ENCODE measurements at places on chromosomes 2 and 18.
A peak's percentile ranks its signal among the peaks of the same experiment; 100 is the strongest.

DNA sequence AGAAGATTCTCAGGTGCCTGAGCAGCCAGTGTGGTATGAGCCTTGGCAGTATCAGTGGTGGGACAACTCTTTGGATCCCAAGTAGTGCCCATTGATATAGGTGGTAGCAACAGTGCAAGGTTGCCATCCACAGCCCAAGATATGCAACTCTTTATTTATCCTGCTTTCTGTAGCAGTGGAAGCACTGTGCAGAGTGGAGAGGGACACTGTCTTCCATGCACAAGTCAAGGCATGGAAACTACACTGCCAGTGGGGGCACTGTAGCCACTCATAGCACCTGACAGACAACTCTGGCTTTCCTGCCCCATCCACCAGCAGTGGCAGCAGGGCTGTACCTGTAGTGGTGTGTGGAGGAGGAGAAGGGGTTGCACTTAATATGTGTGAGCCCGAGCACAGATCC is 409.6 kb upstream of the TMEFF2 start:
- no peaks in the 10 kb centered on the region for H3K4me1 ChIP-seq
- H3K4me3 ChIP-seq, result no peak overlapping the region
- H3K36me3 ChIP-seq, result no peaks in the 10 kb centered on the region
- H3K27ac ChIP-seq, result no peak overlapping the region
- no peak for DNase-seq

GRCh38 chr2:148653437-148653836 is 8.9 kb downstream of the EPC2 start:
- no peaks in the 10 kb centered on the region for H3K27me3 ChIP-seq
- H3K27ac ChIP-seq, result no peak overlapping the region
- peaks cover 23% of the 10 kb centered on the region for H3K4me1 ChIP-seq
- peak; percentile 40 for DNase-seq
- H3K36me3 ChIP-seq, result no peaks in the 10 kb centered on the region

DNA sequence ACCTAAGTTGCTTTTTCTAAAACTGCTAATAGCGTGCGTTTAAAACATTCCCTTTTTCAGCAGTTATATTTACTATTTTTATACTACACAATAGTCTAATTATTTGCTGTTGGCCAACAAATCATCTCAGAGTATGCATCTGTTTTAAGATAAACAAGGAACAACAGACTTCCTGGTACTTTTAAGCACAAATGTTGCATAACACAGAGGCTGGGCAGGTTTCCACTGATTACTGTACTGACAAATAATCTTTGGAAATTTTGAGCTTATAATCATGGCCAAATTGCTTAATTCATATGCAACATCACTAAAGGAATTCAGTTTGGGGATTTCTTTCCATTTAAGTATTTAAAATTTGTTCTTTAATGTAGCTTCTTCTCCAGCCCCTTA is 737.4 kb upstream of the SALL3 start:
- H3K36me3 ChIP-seq, result no peaks in the 10 kb centered on the region
- H3K4me3 ChIP-seq, result no peak overlapping the region
- no peaks in the 10 kb centered on the region for H3K4me1 ChIP-seq

DNA sequence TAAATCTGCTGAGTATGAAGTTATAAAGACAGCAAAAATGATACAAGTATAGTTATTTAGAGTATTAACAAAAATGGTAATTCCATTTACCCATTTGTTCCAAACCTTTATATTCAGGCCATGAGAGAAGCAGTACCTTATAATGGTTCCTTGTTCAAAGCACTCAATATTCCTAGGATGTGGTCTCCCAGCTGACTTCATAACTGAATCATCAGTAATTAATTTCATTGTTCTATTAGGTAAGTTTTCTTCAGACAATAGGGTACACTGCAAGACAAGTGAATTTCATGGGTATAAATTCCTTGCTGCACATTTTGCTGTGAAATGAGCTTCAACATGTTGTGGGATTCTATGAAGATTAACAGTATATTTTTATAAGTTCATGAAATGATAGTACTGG is 550.8 kb upstream of the ZEB2 start:
- no peaks in the 10 kb centered on the region for H3K4me1 ChIP-seq
- no peak for DNase-seq
- H3K4me3 ChIP-seq, result no peak overlapping the region
- no peaks in the 10 kb centered on the region for H3K36me3 ChIP-seq
- no peak overlapping the region for H3K27ac ChIP-seq

- H3K36me3 ChIP-seq, result no peaks in the 10 kb centered on the region
- H3K27ac ChIP-seq, result no peak overlapping the region
- no peak for DNase-seq
Observed at GRCh38 chr2:178829981-178830380, 22.8 kb upstream of the TTN start.

- H3K36me3 ChIP-seq, result no peaks in the 10 kb centered on the region
- H3K27me3 ChIP-seq, result no peaks in the 10 kb centered on the region
- no peaks in the 10 kb centered on the region for H3K4me1 ChIP-seq
- H3K4me3 ChIP-seq, result no peak overlapping the region
Observed at GRCh38 chr2:241202681-241203080, 14.2 kb downstream of the ANO7 start.

GRCh38 chr2:215059724-215060123 is 78.7 kb downstream of the ABCA12 start:
- H3K4me1 ChIP-seq, result no peaks in the 10 kb centered on the region
- H3K27me3 ChIP-seq, result no peaks in the 10 kb centered on the region
- no peaks in the 10 kb centered on the region for H3K36me3 ChIP-seq
- H3K27ac ChIP-seq, result no peak overlapping the region

DNA sequence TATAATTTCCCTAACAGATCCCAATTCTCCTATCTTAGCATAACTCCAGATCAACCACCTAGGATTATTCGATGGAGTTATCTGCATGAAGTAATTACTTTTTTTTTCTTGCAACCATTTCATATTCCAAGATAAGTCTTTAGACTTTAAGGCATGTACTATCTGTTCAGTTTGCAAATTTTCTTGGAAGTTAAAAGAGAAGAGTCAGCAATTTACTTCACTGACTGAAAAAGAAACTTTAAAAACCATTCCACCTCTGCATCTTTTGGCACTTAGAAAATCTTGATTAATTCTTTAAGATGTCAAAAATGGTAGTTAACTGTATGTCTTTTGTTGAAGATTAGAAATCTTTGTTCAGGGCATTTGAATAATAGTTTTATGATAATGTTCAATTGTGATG is 830.5 kb upstream of the KLHL29 start:
- no peak overlapping the region for H3K27ac ChIP-seq
- H3K4me1 ChIP-seq, result no peaks in the 10 kb centered on the region
- no peak overlapping the region for H3K4me3 ChIP-seq

GRCh38 chr2:8438996-8439395 is 242.9 kb upstream of the ID2 start:
- H3K4me1 ChIP-seq, result peaks cover 14% of the 10 kb centered on the region
- peaks cover 9% of the 10 kb centered on the region for H3K36me3 ChIP-seq
- no peak for DNase-seq
- no peak overlapping the region for H3K4me3 ChIP-seq
- H3K27ac ChIP-seq, result no peak overlapping the region
- no peaks in the 10 kb centered on the region for H3K27me3 ChIP-seq

DNA sequence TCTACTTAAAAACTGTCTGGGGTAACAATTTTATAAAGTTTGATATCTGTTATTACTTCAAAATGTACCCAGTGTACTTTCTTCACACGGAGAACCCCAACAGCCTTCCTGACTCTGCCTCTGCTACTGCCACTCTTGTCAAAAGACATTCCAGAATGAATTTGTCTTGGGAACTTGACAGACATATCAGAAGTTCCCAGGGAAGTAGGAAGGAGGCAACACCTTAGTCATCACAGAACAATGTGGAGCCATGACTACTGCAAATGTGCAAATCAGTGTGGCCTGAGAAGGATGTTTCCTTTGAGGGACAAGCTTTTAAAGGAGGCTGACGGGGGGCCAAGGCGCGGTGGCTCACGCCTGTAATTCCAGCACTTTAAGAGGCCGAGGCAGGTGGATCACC is 133.8 kb upstream of the RNF152 start:
- H3K27me3 ChIP-seq, result 0 out of 2 replicates have a peak, but pooled peaks cover 1% of the 10 kb centered on the region
- H3K4me1 ChIP-seq, result no peaks in the 10 kb centered on the region
- no peaks in the 10 kb centered on the region for H3K36me3 ChIP-seq
- H3K27ac ChIP-seq, result no peak overlapping the region
- DNase-seq, result no peak

All from GM12878 (cell line).